T-helper 22 cell (primary cell): ENCODE measurements at places on chromosomes 5 and 9.

- no peak for DNase-seq
Observed at GRCh38 chr5:157460921-157461792, 1.1 kb downstream of the NIPAL4 start.

GRCh38 chr9:35954942-35955546 lies 2.9 kb downstream of the OR2S2 start:
- DNase-seq = peak; percentile 14

GRCh38 chr9:108854641-108855528 lies 901 bp downstream of the ACTL7B start:
- no peak for DNase-seq

GRCh38 chr5:88736494-88736893 lies 146.5 kb downstream of the MEF2C start:
- no peak for DNase-seq

DNA sequence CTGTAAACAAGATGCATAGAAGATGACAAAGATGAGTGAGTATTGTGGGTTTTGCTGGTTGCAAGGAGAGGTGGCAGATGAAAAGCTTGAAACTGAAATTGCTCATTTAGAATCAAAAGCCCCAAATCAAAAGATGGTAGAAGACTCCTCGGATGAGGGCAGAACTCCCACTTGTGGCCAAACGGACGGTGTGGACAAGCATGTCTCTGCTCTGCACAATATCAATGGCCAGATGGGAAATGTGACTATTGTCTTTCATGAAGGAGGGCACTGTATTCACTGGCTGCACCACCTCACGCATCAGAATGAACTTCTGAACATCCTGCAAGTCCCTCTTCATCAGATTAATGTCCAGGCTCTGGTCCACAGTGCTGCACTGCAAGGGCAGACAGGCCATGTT lies 541.7 kb downstream of the MTRR start:
- DNase-seq = no peak

DNA sequence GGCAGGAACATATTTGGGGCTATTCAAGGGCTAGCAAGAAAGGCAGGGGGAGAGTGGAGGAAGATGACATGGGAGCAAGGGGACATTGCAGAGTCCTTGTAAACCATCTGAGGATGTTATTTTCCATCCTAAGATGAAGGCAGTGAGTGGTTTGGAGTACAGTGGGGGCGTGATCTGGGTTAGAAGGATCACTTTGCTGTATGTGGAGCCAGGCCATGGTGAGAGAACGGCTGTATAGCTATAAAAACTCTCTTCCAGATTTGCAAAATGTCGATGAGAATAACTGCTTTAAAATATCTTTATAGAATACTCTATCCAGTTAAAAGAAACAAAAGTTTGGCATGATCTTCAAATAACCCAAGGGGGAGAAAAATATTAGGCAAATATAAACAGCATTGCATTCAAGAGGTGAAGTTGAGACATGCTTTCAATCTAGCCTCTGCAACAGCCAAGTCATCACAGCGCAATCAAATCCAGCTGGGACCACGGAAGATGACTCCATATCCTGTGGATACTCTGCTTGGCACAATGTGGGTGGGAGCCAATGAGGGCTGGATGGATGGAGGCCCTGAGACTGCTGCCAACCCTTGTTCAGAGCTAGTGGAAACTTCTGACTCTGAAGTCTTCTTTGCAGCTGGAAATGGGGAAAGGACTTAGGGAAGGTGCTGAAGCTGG lies 111.5 kb upstream of the BASP1 start:
- no peak for DNase-seq

GRCh38 chr9:69516353-69517322 lies 155.5 kb downstream of the APBA1 start:
- no peak for DNase-seq

- no peak for DNase-seq
Observed at GRCh38 chr5:1033606-1034420, 25.2 kb downstream of the NKD2 start.

DNA sequence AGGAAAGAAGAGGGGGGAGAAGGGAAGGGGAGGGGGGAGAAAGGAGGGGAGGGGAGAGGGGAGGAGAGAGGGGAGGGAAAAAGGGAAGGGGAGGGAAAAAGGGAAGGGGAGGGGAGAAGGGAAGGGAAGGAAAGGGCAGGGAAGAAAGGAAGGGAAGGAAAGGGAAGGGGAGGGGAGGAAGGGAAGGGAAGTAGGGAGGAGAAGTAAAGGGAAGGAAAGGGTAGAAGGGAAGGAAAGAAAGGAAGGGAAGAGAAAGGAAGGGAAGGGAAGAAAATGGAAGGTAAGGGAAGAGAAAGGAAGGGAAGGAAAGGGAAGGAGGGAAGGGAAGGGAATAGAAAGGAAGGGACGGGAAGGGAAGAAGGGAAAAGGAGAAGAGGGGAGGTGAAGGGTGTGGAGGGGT lies 248.2 kb downstream of the EBF1 start:
- DNase-seq = no peak

GRCh38 chr9:116504893-116505480 lies 182.1 kb upstream of the TRIM32 start:
- no peak for DNase-seq

DNA sequence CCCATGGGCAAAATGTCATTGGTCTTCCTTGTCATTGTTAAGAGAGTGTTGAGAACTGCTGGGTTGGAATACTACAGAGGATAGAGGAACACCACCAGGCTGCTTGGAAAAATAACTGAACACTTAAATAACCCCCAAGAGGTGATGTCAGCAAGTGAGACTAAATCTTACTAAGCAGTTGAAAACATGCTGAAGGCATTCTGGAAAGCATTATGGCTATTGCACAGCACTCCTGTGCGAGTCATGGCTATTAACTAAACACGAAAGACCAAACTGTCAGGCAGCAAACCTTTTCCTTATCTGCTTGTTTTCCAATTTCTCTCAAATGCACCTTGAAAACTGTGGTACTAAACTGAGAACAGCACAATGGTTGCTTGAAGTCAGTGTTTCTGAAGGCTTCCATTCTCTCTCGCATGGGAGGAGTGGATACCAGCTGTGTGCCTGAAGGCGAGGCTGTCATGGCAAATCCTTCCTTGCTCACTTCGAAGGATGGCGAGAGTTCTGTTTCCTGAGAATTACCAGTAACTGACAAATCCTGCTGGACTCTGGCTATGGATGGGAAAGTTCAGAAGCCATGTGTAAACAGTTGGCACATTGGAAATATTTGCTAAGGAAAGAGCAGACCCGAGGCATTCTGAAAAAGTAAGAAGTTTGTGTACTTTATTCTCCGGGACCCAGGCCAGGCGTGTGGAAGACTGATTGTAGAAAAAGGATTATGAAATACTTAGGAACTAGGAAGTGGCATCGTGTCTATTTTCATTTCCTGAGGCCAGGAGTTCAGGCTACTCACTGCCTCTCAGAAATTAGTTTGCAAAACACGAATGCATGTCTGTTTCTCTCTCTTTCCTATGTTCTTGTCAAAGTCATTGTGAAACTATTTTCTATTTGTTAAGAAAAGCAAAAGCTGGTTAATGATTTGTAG lies 182.1 kb downstream of the DMRT2 start:
- DNase-seq = no peak

- no peak for DNase-seq
Observed at GRCh38 chr5:56838409-56839039, 23.2 kb downstream of the MAP3K1 start.

DNA sequence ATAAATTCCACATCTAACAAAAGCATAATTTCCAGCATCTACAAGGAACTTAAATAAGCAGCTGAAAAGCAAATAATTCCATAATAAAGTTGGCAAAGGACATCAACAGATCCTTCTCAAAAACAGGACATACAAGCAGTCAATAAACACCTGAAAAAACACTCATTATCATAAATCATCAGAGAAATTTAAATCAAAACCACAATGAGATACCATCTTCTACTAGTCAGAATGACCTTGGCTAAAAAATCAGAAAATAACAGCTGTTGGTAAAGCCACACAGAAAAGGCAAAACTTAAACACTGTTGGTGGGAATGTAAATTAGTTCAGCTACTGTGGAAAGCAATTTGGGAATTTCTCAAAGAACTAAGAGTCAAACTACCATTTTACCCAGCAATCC lies 1371.1 kb upstream of the ACO1 start:
- DNase-seq = no peak

DNA sequence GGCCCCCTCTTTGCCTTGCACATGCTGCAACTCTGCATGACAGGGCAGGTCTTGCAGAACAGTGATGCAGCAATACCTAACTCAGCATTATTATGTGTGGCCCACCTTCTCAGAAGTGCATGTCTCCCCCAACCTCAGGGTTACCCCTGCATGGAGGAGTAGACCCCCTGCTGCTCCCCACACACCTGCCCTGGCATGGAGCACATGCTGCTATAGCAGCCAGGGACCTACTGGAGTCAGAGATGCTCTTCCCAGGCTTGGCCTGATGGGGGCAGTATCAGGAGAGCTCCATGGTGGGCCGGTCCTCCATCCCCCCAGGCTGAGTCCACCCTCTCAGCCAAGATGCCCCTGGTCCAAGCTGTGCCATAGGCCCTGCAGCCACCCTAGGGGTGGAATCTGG lies 13.2 kb upstream of the BOD1 start:
- DNase-seq = no peak

GRCh38 chr5:76694317-76694716 lies 21.6 kb upstream of the F2R start:
- DNase-seq = no peak
